Thymus (tissue), 14 donors: ENCODE measurements at places on chromosomes 3 and 15. TPM values are rescaled to one million over a fixed set of nuclear protein-coding genes. Genes with fewer than 3 reads are reported as not detected.

- no peaks in the 10 kb centered on the region for H3K4me1 ChIP-seq
- no peak overlapping the region for H3K4me3 ChIP-seq
- H3K27me3 ChIP-seq, result no peaks in the 10 kb centered on the region
Observed at GRCh38 chr15:72077950-72078349, 40.0 kb downstream of the MYO9A start.

The RPUSD2 gene
- total RNA-seq, result 10.7 TPM

The HCN4 gene
- 0.05 TPM for total RNA-seq

- H3K27me3 ChIP-seq, result no peaks in the 10 kb centered on the region
- H3K4me3 ChIP-seq, result no peak overlapping the region
- no peak for DNase-seq
- no peaks in the 10 kb centered on the region for H3K36me3 ChIP-seq
Observed at GRCh38 chr3:145952536-145952935, 208.4 kb downstream of the PLOD2 start.
